ENCODE measurements at places on chromosomes 13 and 19.

- DNase-seq = no peak
These were observed 65.6 kb downstream of the WASF3 start for GRCh38 chr13:26623125-26623524.

DNA sequence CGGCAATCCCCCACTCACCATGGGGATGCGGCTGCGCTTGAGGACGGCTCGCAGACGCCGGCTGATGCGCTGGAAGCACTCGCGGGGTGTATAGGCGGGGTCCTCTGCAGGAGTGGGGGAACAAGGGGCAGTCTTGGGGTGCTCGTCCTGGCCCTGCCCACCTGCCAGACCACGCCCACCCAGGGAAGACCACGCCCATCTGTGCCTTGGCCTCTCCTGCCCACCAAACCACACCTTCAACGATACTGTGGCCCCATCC, 6.7 kb downstream of the RNU6-9 start:
- DNase-seq = no peak

GRCh38 chr13:114012141-114012540, 38.3 kb upstream of the C13orf46 start:
- no peak for DNase-seq

- DNase-seq = no peak
These were observed 492.0 kb downstream of the FGF9 start for GRCh38 chr13:22162889-22163288.

- DNase-seq = no peak
These were observed 1576.5 kb downstream of the PCDH9 start for GRCh38 chr13:65653613-65654012.

- DNase-seq = no peak
These were observed 15.1 kb upstream of the NCCRP1 start for GRCh38 chr19:39181500-39182173.

GRCh38 chr19:5302396-5302795, 38.2 kb downstream of the PTPRS start:
- DNase-seq = no peak

- peak; percentile 61 for DNase-seq
These were observed 21.8 kb upstream of the NAXD start for GRCh38 chr13:110593430-110594130.

DNA sequence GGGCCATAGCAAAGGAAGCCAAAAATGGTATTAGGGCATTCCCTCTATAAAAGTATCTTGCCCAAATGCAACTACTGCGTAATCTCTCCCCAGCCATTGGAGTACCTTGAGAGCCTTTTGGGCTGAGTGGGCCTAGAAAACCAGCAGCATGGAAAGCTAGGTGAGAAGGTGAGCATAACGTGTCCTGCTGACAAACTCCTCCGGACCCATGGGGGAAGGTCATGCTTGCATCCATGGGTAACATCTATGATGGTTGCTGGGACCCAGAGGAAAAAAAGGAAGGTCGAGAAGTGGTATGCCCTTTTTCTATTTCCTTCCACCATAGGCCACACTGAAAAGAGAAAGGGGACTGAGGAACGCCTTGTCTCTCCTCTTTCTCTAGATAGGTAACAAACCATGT, 57.4 kb downstream of the ZNF728 start:
- no peak for DNase-seq

DNA sequence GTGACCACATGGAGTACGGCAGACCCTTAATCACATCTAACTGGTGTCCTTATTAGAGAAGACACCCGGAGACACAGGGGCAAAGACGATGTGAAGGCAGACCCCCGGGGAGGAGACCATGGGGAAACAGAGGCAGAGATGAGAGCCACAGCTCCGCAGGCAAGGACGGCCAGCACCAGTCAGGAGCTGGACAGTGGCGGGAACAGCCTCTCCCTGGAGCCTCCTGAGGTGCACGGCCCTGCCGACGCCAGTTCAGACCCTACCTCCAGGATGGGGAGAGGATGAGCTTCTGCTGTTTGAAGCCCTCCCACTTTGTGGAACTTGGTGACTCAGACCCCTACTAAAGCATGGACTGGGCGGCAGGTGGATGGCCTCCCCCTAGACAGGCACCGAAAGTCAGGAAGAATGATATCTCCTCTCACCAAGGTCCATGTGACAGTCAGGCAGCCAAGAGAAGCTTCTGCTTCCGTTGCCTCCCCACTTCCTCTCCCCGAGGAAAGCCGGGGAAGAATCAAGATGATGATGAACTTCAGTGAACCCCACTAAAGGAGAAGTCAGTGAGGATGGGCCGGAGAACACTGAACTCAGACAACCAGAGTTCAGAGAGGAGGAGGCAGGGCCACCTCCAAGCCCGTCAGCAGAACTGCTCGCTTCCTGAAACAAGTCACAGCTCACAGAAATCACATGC, 25.4 kb downstream of the RAB20 start:
- no peak for DNase-seq

GRCh38 chr19:43457809-43458208, 7.6 kb downstream of the LYPD3 start:
- DNase-seq = no peak

- DNase-seq = peak; percentile 80
These were observed 982 bp upstream of the DACT3 start for GRCh38 chr19:46661735-46662592.

DNA sequence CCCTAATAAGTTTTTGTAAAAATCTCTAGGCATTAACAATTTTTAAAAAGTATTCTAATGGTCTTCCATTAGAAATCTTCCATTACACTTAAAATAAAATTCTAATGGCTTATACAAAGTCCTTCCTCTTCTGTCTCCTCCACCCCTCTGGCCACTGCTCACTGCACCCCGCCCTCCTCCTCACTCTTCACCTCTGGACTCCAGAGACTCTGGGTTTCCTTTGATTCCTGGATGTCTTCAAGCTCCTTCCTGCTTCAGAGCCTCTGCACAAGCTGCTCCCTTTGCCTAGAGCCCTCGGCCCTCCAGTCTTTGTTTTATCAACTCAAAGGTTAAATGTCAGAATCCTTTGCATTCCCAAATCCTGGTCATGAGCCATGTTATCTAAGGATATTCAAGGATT, 20.8 kb downstream of the TNFSF14 start:
- DNase-seq = no peak

All from LoVo (cell line).